ENCODE measurements at places on chromosomes 2 and 18. TPM values are rescaled to one million over a fixed set of nuclear protein-coding genes. Genes with fewer than 3 reads are reported as not detected.

The UGT1A3 gene
- not detected for total RNA-seq

The MCM6 gene
- total RNA-seq, result 7.4 TPM

The DYNAP gene
- not detected for total RNA-seq

The IL36RN gene
- total RNA-seq, result not detected

The MROH2A gene
- total RNA-seq, result 1.3 TPM

The PDE11A gene
- total RNA-seq, result 3.8 TPM

DNA sequence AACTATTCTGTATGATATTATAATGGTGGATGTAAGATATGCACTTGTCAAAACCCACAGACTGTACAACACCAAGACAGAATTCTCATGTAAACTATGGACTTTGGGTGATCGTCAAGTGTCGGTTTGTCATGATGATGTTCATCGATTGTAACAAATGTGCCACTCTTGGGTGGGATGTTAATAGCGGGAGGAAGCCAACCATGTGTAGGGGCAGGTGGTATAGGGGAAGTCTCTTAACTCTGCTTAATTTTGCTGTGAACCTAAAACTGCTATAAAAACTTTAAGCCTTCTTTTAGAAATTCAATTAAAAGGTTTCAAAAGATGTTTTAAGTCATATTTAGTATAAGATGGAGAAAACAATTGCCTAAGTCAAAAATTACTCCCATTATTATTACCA is 139.0 kb downstream of the ANKRD44 start:
- no peak for DNase-seq

- DNase-seq, result no peak
Observed at GRCh38 chr2:43643680-43644079, 6.6 kb downstream of the PLEKHH2 start.

DNA sequence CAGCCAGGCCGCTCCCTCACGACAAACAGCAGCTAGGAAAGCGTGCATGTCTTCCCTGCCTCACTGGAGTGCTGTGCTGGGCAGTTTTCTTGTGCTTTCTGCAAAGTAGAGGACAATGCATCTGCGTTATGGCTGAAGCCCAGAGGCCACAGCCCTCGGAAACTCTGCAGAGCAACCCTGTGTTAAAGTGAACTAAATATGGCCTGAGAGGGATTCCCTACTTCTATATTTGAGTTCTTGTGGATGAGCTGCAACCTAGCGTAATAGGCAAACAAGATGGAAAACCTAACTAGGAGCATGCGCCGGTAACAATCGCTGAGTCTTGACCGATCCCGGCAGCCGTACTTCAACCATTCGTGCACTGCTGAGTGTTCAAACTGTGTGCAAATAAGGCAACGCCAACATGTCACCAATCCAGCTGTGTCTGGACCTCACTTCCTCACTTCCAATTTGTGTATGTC is 471.9 kb upstream of the HS6ST1 start:
- DNase-seq, result peak; percentile 27

GRCh38 chr2:11896386-11896785 is 150.0 kb downstream of the LPIN1 start:
- no peak for DNase-seq

DNA sequence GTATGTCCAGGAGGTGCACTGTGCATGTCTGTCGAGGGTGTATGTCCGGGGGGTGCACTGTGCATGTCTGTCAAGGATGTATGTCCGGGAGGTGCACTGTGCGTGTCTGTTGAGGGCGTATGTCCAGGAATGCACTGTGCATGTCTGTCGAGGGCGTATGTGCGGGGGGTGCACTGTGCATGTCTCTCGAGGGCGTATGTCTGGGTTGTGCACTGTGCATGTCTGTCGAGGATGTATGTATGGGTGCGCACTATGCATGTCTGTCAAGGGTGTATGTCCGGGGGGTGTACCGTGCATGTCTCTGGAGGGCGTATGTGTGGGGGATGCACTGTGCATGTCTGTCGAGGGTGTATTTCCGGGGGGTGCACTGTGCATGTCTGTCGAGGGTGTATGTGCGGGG is 249.3 kb upstream of the MYT1L start:
- no peak for DNase-seq

GRCh38 chr2:24011250-24012104 is 1.6 kb downstream of the MFSD2B start:
- no peak for DNase-seq

DNA sequence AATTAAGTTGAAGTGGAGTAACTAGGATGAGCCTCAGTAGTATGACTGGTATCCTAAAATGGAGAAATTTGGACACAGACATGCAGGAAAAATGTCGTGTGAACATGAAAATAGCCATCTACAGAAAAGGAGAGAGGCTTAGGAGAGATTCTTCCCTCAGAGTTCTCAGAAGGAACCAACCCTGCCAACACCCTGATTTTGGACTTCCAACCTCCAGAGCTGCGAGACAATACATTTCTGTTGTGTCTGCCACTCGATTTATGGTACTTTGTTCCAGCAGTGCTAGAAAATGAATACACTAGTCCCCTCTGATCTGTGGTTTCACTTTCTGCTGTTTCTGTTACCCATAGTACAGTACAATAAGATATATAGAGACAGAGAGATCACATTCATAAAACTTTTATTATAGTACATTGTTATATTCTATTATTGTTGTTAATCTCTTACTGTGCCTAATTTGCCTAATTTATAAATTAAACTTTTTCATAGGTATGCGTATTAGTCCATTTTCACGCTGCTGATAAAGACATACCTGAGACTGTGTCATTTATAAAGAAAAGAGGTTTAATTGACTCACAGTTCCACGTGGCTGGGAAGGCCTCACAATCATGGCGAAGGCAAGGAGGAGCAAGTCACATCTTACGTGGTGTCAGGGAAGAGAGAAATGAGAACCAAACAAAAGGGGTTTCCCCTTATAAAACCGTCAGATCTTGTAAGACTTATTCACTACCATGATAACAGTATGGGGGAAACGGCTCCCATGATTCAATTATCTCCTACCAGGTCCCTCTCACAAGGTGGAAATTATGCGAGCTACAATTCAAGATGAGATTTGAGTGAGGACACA is 41.3 kb downstream of the PLEKHA3 start:
- DNase-seq, result no peak

DNA sequence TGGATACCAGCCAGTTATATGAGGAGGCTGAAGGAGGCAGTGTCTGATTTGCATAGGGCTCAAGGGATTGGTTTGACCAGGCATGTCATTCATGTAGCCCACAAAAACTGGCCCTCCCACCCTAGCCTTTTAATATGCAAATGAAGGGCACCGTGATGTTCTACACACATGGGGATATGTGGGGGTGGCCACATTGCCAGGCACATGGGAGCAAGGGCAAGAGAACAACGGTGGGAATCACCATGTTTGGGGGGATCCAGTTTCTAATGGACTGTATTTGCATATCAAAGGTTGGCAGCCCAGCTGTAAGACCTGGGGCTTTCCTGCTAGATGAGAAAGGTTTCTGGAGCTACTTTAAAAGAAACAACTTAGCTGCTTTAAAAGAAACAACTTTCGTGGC is 65.1 kb upstream of the SLC25A52 start:
- DNase-seq, result no peak

- DNase-seq, result no peak
Observed at GRCh38 chr2:10913501-10914271, 2.0 kb downstream of the KCNF1 start.

DNA sequence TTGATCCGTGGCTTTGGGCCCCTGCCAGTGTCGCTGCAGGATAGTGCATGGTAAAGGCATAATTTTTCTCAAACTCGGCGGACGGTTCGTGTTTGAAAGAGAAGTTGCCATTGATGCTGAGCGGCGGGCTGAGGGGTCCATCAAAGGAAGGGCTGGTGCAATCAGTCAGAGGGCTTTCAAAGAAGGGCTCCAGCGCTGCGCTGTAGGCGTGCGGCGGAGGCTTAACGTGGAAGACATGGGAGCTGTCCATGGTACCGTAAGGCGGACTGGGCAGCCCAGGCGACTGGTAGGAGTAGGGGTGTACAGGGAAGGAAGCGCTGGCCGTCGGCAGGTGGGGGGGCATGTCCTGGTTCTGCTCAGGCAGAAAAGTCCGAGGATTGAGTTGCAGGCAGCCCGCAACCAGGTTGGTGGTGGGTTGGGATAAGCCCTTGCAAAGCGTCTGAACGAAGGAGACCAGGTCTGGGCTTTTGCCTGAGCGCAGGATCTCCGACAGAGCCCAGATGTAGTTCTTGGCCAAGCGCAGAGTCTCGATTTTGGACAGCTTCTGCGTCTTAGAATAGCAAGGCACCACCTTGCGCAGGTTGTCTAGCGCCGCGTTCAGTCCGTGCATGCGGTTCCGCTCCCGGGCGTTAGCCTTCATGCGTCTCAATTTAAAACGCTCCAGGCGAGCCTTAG is 2.3 kb downstream of the NEUROD1 start:
- peak; percentile 72 for DNase-seq

DNA sequence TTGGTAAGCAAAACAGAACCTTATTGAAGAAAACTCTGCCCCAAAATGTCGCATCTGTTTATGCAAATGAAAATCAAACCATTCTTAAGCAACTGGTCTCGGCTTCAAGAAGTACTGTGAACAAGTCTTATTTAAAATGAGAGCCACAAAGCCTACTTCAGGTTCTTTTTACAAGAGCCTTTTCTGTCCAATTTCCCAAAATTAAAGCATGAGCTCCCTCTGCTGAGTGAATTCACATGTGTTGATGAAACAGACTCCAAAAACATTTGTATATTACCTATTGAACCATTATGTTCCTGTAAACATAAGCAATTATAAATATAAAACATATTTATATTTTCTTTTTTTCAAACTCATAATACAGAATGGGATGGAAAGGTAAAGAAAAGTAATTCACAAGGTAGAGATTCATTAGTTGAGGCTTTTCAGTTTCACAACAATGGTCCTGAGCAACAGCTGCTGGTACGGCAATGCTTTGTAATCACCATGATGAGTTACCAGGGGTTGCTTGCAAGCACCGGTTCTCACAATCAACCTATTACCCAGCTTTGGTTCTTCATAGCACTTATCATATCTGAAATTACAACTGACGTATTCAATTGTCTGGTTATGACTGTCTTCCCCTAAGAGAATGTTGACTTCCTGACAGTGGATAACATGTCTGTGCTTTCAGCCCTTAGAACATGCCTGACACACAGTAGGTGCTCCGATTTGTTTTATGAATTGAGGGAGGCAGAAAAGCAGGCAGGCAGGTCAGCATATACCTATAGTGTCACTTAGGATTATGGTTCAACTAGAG is 108.4 kb upstream of the BZW1 start:
- peak; percentile 6 for DNase-seq

Data from thyroid gland (tissue), 4 donors.